Activated CD4-positive, alpha-beta memory T cell treated with anti-CD3 and anti-CD28 coated beads for 36 hours (primary cell): ENCODE measurements at places on chromosomes 5 and 9.

GRCh38 chr5:170313816-170314215, 16.2 kb upstream of the LCP2 start:
- no peak for DNase-seq

DNA sequence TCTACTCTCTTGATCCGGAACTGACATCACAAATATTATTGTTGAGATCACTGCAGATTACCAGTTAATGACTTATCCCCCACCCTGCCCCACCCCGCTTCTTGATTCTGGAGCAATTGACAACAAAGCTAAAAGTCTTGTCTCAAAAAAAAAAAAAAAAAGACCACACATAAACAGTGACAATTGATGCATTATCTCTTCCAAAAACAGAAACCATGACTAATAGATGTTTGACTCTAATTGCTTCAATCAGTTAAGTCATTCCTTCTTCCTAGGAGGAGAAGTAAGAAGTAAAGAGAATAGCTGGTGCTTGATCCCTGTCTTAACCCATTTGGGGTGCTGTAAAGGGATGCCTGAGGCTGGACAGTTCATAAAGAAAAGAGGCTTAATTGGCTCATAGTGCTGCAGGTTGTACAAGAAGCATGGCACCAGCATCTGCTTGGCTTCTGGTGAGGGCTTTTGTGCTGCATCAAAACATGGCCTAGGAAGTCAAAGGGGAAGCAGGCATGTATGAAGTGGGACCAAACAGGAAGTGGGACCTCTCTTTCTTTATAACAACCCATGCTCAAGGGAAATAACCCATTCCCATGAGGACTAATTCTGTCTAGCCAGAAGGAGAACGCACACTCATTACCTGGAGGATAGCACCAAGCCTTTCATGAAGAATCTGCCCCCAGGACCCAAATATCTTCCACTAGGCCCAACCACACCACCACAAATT, 158.7 kb downstream of the TMEM167A start:
- no peak for DNase-seq

DNA sequence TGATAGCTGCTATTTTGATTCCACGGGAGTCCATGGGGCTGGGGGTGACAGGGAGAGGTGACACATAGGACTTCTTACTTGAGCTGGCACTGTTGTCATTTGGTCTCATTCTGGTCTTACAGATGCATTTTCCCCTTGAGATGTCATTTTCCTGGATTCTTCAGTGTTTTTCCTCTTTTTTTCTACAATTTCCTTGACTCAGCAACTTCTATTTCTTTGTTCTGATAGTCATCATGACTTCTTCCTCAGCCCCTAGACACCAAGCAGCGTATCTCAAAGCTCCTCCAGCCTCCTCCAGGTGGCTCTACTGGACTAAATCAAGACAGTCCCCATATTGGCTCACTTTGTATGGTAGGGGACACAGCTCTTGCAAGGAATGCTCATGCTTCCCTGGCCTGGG, 16.5 kb downstream of the LVRN start:
- no peak for DNase-seq

GRCh38 chr5:7706256-7706655, 144.7 kb downstream of the CFAP90 start:
- DNase-seq = no peak

DNA sequence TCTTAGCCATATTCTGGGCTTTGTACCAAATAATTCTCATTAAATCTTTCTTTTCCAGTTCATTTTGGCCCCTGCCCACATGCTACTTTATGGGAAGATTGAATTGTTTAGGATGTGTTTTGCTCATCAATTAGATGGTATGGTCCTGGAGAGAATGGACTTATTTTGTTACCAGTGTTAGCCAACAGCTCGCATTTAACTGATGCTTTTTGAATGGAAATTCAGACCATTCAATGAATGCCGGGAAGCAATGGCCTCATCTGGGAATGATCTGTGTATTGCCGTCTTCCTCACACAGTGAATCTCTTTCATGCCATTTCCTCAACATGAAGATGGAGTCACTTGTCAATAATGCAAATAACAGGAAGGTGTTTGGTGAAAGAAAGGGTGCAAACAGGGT, 370.6 kb upstream of the PIK3R1 start:
- no peak for DNase-seq

DNA sequence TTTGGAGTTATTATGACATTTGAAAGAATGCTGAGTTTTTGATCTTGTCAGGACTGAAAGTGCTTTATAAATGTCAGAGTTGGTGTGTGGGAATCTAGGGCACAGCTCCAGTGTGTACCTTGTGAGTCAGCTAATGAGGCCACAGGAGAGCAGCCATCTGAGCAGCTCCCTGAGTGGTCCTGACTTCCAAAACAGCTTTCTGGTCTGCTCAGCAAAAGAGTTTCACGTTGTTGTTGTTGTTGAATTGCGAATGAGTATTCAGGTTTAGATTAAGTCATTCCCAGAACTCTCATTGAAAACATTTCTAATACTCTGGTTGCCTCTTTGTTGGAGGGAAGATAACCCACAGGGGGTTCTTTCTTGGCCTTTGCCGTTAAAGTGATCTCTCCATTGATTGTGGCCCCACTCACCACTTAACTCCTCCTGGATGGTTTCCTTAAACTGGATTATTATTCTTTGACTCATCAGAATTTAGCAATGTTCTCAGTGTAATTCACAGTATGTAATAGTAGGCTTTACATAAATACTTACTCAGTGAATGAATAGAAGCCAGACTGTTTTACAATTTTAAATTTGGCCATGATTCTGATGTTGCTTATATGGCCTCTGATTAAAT, 125.1 kb upstream of the SGCD start:
- no peak for DNase-seq

DNA sequence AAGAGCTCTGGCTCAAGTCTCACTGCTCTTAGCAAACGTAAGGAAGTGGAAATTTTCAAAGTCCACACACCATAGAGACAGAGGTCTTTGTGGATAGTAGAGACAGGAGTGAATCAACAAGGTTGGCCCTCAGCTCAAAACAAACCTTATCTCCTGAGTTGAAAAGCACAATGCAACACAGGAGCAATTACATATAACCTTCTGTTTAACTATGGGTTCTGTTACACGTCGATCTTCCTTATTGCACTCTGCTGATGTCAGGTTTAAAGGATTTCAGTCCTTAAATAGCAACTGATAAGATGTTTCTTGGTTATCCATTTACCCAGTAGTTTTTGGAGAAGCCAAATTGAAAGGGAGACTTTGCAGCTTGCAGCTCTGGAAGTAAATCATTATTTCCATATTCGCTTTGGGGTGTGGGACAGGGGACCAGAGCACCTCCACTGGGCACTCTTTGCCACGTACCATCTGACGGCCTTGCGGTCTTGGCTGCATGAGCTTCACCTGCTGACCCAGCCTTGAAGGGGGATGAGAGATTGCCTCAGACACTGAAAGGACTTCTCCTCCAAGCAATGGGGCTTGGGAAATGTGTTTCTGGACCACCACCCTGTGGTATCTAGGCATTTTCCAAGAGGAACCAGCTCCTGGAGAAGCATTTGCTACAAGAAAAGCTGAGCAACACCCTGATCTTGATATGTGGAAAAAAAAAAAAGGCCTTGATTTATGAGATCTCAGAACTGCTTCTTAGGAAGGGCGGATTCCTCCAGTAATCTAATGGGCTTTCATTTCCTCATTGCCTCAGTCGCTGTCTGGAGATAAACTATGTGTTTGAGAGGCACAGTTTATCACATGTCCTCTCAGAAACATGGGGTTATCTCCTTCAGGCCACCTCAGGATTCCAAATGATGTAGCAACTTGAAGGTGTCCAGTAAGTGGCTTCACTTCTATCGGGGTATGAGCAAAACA, 56.2 kb upstream of the ZNF622 start:
- DNase-seq = no peak

GRCh38 chr5:142358121-142358520, 33.3 kb upstream of the SPRY4 start:
- DNase-seq = no peak

GRCh38 chr9:77502568-77502967, 145.6 kb downstream of the GNA14 start:
- DNase-seq = no peak

GRCh38 chr9:110332766-110333165, 4.9 kb downstream of the TXNDC8 start:
- no peak for DNase-seq

- DNase-seq = no peak
These were observed 5.0 kb downstream of the FNIP1 start for GRCh38 chr5:131791866-131792265.

- no peak for DNase-seq
These were observed 86.0 kb upstream of the RASGRF2 start for GRCh38 chr5:80874162-80874561.

GRCh38 chr5:100903039-100903887, at the start of gene ST8SIA4:
Gene ST8SIA4, minus strand, starts transcription at chr5:100903282. Its CDS starts 327 bp downstream, at chr5:100902955.
- peak; percentile 95 for DNase-seq

DNA sequence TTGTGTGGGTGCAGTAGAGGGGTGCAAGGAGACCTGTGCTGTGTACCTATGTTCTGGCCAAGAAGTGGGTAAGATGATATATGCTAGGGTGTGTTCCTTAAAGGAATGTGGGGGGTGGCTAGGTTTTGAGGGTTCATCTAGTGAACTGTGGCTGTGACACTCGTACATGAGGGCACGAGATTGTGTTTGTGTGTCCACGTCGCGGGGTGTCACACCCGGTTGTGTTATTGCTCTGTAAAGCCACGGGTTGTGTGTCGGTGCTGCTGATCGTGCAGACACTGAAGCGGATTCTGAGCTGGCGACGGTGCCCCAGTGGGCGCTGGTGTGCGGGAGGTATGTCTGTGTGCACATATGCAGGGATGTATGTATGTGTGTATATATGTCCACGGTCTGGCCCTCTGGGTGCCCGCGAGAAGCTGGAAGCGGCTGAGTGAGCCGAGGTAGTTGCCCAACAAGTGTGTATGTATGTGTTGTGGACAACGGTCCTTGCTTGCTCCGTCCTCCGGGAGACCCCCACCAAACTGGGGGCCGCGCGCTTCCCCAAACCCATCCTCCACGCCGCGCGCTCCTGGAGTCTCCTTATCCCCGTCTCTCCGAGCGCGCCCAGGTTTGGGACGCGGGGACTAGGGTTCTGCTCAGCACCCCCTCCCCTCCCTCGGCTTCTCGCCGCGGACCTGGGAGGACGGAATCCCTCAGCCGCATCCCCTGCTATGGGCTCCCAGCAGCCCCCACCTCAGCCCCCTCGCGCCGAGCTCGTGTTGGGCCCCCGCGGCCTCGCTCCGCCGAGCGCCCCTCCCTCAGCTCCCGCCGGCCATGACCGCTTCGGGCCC, 639 bp downstream of the PCDH1 start:
- DNase-seq = peak; percentile 44

DNA sequence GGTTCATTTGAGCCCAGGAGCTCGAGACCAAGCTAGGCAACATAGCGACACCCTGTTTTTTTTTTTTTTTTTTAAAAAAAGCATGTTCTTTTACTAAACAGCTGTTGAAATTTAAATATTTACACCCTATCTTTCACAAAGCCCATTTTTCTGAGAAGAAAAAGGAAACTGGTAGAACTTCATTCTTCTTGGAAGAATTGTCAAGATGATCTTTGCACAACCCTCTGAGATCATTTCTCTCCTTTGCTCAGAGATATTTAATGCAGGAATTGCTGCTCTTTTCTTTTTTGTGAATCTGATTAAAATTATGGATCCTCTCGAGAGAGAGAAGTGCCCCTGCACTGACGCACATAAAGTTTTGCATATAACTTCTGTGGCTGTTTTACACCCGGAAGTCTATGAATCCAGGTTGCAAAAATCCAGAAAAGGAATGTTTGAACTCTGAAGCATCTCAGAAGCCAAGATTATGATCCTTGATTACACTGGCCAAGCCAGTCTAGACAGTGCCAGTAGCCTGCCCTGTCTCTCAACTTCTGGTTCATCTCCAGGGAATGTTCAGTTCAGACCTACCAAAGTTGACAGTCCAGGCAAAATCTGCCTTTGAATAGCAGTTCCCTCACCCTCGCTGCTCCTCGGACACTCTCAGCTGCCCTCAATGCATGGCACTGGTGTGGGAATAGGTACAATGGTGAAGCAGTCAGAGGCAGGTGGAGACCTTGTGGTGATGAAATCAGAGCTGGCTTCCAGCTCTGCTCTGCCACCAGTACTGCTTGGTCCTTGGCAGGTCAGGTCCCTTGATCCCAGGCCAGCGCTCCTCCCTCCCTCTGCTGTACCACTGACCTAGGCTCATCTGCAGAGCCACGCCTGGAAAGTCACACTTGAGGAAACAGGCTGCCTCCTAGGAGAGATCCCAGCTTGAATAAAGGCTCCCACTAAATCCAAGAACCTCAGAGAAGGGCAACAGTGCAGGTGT, 13.3 kb upstream of the SLC31A2 start:
- no peak for DNase-seq
